ENCODE measurements at places on chromosomes 7 and 10.
A peak's percentile ranks its signal among the peaks of the same experiment; 100 is the strongest.

- DNase-seq = no peak
- H3K4me1 ChIP-seq = no peaks in the 10 kb centered on the region
- no peak overlapping the region for H3K4me3 ChIP-seq
These were observed 4.9 kb upstream of the FEZF1 start for GRCh38 chr7:122309421-122309820.

- no peak overlapping the region for H3K27ac ChIP-seq
- H3K4me1 ChIP-seq = no peaks in the 10 kb centered on the region
These were observed 408.6 kb upstream of the PFKP start for GRCh38 chr10:2658780-2659179.

- H3K4me3 ChIP-seq = no peak overlapping the region
- H3K27me3 ChIP-seq = no peaks in the 10 kb centered on the region
- no peak for DNase-seq
- no peaks in the 10 kb centered on the region for H3K4me1 ChIP-seq
- H3K36me3 ChIP-seq = no peaks in the 10 kb centered on the region
These were observed 105.0 kb downstream of the TES start for GRCh38 chr7:116315293-116315692.

GRCh38 chr7:120684463-120684862 lies 173.5 kb downstream of the TSPAN12 start:
- H3K4me3 ChIP-seq = no peak overlapping the region
- H3K27ac ChIP-seq = no peak overlapping the region
- H3K36me3 ChIP-seq = no peaks in the 10 kb centered on the region

DNA sequence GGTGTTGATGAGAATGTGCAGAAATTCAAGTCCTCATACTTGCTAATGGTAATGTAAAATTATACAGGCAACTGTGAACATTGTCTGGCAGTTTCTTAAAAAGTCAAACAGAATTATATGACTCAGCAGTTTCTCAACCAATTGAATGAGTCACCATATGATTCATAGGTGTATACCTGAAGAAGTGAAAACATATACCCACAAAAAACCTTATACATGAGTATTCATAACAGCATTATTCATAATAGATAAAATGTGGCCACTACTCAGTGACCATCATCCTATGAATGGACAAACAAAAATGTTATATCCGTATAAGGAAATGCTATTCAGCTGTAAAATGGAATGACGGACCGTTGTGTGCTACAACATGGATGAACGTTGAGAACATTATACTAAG lies 253.5 kb downstream of the MALRD1 start:
- no peak for DNase-seq
- H3K4me3 ChIP-seq = no peak overlapping the region
- H3K27me3 ChIP-seq = no peaks in the 10 kb centered on the region
- no peaks in the 10 kb centered on the region for H3K36me3 ChIP-seq
- no peak overlapping the region for H3K27ac ChIP-seq

- H3K36me3 ChIP-seq = no peaks in the 10 kb centered on the region
- DNase-seq = no peak
- no peaks in the 10 kb centered on the region for H3K4me1 ChIP-seq
- no peaks in the 10 kb centered on the region for H3K27me3 ChIP-seq
- no peak overlapping the region for H3K27ac ChIP-seq
These were observed 54.5 kb downstream of the ADRA2A start for GRCh38 chr10:111131168-111131799.

DNA sequence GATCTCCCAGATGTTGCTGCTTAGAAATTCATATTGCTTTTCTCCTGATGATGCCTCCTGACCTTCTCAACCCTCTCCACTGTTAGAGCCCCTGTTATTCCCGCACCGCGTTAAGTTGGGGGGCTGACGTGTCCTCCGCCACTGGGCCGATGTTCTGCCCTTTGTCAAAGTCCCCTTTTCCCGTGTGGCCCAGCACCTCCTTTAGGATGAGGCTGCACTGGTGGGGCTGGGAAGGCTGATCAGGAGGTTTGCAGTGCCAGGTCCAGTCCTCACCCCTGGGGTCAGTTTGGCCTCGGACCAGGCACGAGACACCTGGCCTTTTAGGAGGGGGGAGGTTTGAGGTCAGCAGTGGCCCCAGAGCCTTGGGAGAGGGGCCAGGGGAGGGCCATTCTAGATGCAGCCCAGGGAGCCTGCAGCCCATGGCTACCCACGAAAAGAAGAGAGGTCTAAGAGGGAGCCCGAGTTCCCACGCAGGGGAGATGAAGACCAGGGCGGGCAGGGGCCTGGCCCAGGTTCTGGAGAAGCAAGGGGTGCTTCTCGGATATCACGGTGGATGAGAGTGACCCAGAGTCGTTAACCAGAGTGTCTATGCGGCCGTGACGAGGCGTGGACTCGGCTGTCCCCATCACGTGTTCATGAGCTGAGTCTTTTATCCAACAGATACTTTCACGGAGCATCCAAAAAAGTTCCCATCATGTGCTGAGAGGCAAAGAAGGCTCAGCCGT lies 150.4 kb downstream of the DNAJB6 start:
- DNase-seq = no peak
- H3K4me3 ChIP-seq = no peak overlapping the region
- H3K36me3 ChIP-seq = no peaks in the 10 kb centered on the region
- H3K27me3 ChIP-seq = peaks cover 8% of the 10 kb centered on the region
- peaks cover 25% of the 10 kb centered on the region for H3K4me1 ChIP-seq
- H3K27ac ChIP-seq = no peak overlapping the region

DNA sequence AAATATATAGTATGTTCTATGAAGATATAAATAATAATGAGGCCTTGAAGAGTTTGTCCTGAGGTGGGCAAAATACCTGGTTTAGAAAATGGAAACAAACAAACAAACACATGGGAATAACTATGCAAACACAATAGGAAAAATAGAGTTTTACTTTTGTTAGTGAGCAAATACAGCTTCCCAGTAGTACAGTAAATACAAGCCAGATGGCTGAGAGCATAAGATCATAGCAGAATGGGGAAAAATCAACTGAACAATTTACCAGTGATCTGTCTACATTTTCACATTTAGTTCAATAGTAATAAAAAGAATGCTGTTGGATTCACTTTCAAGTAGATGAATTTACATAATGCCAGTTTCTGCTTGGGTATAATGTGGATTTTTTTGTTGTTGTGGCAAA lies 45.1 kb downstream of the ADD3 start:
- DNase-seq = no peak
- H3K36me3 ChIP-seq = no peaks in the 10 kb centered on the region
- no peak overlapping the region for H3K27ac ChIP-seq

DNA sequence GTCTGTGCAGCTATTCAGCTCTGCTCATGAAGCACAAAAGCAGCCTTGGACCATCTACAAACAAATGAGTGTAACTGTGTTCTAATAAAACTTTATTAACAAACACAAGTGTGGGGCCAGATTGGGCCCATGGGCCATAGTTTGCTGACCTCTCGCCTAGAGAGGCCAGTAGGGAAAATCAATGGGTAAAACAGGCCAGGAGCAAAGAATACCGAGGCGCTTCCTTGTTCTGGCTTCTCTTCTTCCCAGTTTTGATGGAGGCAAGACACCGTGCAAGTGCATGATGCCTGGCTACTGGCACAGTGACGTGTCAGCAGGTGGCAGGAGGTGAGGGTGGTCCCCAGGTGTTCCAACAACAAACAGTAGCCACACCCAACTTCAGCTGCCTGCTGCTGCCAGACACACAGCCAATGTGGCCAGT lies 94.3 kb upstream of the SDK1 start:
- no peak overlapping the region for H3K4me3 ChIP-seq
- no peaks in the 10 kb centered on the region for H3K36me3 ChIP-seq
- DNase-seq = no peak
- H3K27me3 ChIP-seq = no peaks in the 10 kb centered on the region

GRCh38 chr7:25894002-25894901 lies 257.7 kb upstream of the NFE2L3 start:
- no peaks in the 10 kb centered on the region for H3K27me3 ChIP-seq
- H3K4me3 ChIP-seq = no peak overlapping the region
- H3K4me1 ChIP-seq = peaks cover 15% of the 10 kb centered on the region

DNA sequence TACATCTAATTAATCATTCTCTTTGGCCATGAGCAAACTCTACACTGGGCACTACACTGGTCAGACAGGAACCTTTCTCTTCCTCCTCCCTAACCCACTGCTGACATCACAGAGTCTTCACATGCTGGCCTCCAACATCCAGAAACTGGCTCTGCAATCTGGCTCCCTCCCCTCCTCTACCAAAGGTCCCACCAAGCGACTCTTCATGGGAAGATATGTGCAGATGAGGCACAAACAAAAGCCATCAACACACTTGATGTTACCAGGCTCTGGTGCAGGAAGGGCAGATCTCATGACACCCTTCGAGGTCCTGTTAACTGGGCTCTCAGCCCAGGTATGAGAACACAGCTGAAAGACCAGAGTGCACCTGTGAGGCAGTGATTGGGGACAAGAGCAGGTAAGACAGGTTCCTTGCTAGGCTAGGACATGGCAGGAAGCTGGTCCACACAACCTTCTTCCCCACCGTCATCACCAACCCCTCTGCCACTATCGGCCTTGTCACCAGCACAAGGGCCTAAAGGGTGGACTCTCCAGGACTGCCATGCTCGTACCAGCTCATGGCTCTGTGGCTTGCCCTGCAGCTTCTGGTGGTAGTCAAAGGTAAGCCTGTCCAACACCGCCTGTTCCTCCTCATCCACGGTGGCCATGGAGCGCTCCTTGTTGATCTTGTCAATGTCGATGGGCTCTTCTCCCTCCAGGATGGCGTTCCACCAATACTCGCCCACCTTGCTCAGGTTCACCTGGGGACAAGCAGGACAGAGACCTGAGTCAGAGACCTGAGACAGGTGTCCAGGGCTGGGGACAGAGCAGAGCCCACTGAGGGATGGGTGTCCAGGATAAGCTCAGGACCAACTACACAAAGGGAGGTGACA lies 66.6 kb upstream of the CAMK2B start:
- DNase-seq = no peak
- no peak overlapping the region for H3K4me3 ChIP-seq
- peaks cover 24% of the 10 kb centered on the region for H3K36me3 ChIP-seq
- H3K27ac ChIP-seq = no peak overlapping the region
- no peaks in the 10 kb centered on the region for H3K4me1 ChIP-seq
- no peaks in the 10 kb centered on the region for H3K27me3 ChIP-seq

DNA sequence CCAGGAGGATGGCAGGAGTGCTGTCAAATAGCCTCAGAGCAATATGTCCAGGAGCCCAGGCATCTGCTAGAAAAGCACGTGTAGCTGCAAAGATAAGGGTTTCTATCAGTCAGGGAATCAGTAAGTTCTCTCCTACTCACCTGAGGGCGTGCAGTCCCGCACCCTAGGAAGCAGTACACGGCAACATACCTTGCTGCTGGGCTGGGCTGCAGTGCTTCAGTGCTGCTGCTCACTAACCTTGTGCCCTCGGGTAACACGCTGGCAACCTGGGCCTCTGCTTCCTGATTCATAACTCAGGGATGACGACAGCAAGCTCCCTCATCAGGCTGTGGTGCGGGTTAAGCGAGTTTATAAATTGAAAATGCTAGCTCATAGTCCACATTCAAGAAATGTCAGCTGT lies 29.5 kb upstream of the CCNY start:
- no peaks in the 10 kb centered on the region for H3K27me3 ChIP-seq
- no peaks in the 10 kb centered on the region for H3K4me1 ChIP-seq
- H3K36me3 ChIP-seq = no peaks in the 10 kb centered on the region
- no peak for DNase-seq

DNA sequence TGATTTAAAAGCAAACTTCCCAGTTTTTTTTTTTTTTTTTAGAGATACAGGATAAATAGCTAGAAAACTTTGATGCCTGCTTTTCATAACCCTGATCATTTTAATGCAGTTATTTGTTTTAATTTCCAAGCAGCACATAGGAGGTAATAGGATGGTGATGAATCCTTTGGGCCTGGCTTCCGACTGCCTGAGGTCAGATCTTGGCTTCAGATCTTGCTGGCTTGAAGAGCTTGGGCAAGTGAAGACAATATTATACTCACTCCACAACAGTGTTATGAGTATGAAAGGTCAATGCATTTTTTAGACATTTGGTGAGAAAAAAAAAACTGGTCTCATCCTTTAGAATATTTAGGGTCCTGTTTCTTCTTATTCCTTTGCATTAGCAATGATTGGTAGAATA lies 124.8 kb upstream of the PRKCQ start:
- peaks cover 3% of the 10 kb centered on the region for H3K27me3 ChIP-seq
- H3K36me3 ChIP-seq = no peaks in the 10 kb centered on the region
- no peak for DNase-seq
- H3K27ac ChIP-seq = no peak overlapping the region
- no peaks in the 10 kb centered on the region for H3K4me1 ChIP-seq
- H3K4me3 ChIP-seq = no peak overlapping the region

DNA sequence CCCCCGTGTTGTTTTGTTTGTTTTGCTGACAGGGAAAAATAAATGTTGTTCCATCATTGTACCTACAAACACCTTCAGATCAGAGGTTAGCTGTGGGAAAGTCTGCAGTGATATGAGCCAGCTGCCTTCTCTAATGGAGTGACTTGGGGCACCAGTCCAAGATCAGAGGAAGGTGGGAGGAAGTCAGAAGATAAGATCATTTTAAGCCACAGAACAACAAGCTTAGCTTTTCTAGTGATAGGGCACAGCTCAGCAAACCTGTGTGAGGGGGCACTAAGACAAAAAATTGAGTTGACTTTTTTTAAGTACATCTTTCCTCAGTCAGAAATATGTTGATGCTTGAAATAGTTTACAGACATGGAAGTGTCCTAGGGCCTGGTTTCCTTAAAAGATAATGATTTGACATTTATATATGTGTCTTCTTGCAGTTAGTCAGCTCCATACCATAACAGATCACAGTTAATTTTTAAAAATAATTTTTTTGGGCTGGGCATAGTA lies 240.3 kb upstream of the KAT6B start:
- peak overlapping the region; percentile 58 for H3K27ac ChIP-seq
- H3K36me3 ChIP-seq = no peaks in the 10 kb centered on the region
- H3K4me3 ChIP-seq = peak overlapping the region; percentile 33
- H3K27me3 ChIP-seq = no peaks in the 10 kb centered on the region
- peaks cover 55% of the 10 kb centered on the region for H3K4me1 ChIP-seq

DNA sequence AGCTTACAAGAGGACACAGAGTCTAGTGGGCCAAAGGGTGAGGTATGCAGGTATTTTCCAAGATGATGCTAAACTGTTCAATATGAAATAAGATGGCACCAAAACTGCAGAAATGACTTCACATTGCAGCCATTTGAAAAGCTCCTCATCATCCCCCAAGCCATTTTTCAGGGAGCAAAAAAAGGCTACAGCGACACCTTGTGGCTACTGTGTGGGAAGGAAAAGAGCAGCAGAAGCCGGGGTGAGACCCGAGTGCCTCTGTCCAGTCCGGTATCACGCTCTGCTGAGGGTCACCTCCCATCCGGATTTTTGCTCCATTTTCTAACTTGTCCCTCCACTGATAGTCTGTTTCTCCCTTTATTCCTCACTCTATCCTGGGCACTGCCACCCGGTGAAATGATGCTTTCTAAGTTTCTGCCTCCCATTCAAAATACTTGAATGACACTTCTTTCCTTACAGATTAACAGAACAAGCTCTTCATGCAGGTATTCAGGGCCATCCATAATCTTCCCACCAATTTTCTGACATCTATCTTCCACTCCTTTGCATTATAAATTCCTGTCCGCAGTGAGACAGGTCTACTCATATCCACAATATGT lies 220.2 kb downstream of the DGKI start:
- no peaks in the 10 kb centered on the region for H3K27me3 ChIP-seq
- H3K27ac ChIP-seq = no peak overlapping the region
- H3K4me1 ChIP-seq = no peaks in the 10 kb centered on the region
